ENCODE measurements at places on chromosomes 4 and X.

DNA sequence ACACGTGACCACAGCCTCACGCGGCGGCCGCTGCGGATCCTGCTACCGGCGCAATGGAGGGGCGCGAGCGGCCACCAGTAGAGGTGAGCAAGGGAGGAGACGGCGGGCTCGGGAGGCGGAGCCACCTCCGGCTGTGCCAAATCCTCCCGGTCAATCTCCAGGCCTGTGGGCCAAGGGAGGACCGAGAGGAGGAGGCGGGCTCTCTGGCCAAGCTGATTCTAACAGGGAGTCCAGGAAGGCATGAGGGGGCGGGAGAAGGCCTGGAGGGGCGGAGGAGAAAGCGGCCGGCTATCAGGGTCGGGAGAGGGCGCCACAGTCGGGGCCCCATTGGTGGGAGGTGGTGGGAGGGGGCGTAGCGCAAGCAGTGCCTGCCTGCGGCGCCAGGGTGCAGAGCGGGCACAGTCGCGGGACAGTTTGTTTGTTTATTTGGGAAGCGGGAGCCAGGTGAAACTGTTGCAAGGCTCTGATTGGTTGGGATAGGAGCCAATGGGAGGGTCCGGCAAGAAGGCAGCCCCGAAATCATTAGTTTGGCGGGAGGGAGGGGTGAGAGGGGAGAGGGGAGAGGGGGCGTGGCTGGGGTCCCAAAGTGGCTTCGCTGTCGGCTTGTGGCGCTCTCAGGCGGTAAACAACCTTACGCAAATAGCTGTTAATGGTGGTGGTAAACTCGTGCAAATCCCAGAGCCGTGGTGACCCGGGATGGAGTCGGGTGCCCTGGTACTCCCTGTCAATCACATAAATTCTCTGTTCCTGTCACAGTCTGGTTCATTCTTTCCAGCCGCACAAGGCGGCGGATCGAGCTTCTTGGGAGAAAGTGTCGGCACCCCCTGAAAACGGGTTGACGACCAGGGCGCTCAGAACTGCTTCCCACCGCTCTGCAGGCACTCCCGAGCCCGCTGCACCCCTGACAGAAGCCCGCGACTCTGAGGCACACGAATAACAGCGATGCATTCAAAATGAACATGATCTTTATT, at the start of gene IRS4:
Gene IRS4 (minus strand): TSS at position 55 of the 971 bp plus-strand sequence.
- peak; percentile 1 for DNase-seq

GRCh38 chr4:159429693-159430035, 326.8 kb downstream of the RAPGEF2 start:
- no peak for DNase-seq

GRCh38 chrX:138519296-138519695, 192.2 kb downstream of the FGF13 start:
- no peak for DNase-seq

DNA sequence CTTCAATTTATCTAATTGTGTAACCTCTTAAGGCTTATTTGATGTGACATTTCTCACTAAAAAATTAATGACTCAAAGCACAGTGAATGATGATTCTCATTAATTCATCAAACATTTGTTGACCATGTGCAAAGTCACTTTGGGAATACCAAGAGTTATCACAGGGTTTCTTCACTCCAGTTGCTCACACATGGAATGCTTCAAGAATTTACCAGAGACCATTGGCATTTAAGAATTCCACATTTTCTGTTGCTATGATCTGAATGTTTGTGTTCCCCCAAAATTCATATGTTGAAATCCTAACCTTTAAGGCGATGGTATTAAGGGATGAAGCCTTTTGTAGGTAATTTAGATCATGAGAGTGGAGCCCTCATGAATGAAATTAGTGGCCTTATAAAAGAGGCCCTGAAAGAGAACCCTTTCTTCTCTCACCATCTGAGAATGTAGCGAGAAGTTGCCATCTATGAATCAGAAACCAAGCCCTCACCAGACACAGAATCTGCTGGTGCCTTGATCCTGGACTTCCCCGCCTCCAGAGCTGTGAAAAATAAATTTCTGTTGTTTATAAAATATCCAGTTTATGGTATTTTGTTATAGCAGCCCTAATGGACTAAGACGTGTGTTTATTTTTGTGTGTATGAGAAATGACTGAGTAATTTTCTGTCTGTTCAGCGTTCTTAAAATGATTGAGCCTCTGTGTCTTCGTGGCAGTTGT, 16.4 kb upstream of the SRPX start:
- no peak for DNase-seq

DNA sequence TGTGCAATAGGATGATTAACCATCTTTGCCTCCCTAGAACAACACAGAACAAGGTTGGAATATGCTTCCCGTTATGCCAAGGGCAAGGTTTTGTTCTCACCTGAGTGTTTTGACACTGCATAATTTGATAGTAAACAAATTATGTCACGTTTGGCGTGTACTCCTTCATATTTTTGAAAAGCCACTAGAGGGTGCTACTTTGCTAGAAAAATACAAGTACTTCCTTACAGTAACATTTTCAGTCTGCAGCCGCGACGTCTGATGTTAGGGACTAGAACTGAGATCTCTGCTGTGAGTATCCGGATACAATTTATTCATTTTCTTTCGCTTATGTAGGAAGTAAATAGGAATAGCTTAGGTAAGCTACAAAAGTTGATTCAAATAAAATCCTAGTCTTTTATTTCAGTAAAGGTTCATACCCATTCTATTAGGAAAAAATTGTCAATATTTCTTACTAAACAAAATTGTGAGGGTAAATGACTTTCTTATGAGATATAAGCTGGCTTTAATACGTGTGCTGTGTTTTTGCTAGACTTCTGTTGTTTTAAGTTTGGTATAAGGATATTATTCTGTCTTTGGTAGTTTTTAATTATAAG, 181.1 kb upstream of the WDFY3 start:
- peak; percentile 36 for DNase-seq

- no peak for DNase-seq
Measured at GRCh38 chrX:100649550-100650356, 5.8 kb downstream of the SRPX2 start.

DNA sequence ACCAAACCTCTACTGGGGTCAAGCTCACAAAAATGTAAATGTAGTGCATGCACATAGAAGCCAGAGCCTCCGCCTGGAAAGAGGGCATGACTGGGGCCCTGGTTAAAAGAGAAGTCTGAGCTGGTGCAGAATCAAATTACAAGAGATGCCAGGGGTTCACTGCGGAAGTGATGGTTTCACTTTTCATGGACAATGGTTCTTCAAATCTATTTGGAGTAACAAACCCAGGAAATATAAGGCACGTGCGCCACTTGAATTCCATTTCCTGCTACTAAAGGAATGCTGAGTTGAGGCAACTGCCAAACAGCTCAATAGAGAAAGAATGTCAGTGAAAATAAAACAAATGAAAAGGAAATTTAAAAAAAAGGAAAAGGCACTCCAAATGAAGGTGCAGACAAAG, 79.8 kb downstream of the FUNDC1 start:
- DNase-seq, result no peak

DNA sequence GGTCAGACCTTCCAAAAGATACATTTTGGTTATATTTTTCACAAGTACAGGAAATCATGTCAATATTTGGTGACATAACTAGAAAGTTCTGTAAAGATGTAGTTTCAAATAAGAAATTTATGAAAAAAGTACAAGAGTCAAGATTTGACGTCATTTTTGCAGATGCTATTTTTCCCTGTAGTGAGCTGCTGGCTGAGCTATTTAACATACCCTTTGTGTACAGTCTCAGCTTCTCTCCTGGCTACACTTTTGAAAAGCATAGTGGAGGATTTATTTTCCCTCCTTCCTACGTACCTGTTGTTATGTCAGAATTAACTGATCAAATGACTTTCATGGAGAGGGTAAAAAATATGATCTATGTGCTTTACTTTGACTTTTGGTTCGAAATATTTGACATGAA, 536 bp downstream of the UGT2B7 start:
- DNase-seq, result no peak

GRCh38 chr4:4507923-4508322, 33.9 kb downstream of the STX18 start:
- no peak for DNase-seq

GRCh38 chr4:7434766-7435150, at the start of gene PSAPL1:
Gene PSAPL1 (minus strand): TSS chr4:7434930. CDS start chr4:7434879, 51 bp downstream.
- DNase-seq, result no peak

DNA sequence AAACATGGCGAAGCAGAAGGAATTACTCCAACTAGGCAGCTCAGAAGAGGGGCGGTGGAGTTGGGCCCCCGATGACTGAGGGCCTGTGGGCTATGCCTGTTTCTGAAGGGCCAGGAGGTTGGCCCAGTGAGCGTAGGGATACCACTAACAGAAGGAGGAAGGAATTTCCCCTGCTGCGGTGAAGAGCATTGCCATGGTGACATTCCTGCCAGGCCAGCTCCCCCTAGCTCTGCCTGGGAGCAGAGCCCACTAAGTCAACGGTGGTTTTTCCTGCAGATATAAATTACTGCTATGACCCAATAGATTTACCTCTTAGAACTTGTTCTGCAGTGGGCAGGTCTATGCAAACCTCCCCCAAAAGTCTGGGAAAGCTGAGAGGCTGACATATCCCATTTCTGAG, 28.9 kb upstream of the HMX1 start:
- no peak for DNase-seq

DNA sequence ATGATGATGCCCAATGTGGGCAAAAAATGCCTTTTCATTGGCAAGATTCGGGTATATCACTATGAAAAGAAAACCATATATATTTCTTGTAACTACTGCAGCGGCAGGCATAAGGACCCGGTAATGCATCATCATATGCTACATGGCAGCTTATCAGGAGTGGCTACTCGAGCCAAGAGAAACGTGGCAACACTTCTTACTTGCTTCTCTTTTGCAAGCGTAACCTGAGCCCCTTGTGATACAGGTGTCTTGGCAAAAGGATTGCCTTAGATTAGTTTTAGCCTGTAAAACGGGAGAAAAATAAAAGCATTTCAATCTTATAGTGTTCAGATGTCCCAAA, 280.3 kb downstream of the SPRY1 start:
- DNase-seq, result no peak

DNA sequence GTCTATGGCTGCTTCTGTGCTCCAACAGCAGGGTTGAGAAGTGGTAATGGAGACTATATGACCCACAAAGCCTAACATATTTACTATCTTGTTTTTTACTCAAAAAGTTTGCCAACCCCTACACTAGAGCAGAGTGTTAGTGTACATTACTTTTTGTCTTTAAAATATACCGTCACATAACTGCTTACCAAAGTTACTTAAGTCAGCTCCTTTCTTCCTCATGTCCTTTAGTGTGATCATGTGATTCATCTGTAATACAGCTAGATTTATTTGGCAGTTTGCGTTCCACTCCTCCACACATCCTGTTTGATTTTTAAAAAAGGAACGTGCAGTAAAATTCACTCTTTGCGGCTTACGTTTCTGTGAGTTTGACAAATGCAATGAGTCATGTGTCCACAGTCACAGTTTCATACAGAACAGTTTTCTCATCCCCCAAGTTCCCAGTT, 162.4 kb upstream of the GPRIN3 start:
- DNase-seq, result peak; percentile 32

- DNase-seq, result no peak
Measured at GRCh38 chr4:180101348-180102083, 2141.7 kb upstream of the TENM3 start.

GRCh38 chr4:42425146-42426065, 28.1 kb downstream of the SHISA3 start:
- DNase-seq, result no peak

GRCh38 chrX:22660756-22661155, 339.0 kb upstream of the DDX53 start:
- no peak for DNase-seq

- no peak for DNase-seq
Measured at GRCh38 chr4:10006231-10006600, 15.1 kb downstream of the SLC2A9 start.

DNA sequence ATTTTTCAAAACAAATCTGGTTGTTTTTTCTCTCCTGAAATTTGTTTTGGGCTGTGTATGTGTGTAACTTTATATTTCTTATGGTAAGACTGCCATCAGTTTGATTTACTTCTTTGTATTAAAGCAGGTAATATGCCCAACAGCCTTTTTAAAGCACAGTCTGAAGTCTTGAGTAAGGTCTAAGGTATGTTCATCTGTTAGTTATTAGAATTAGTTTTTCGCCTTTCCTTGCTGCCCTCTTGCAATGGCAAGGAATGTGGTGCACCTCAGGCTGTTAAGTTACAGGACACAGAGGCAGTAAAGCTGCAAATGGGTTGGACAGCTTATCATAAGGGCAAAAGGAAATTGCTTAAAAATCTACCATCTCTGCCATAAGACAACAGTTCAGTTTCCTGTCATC, 71.8 kb downstream of the METTL14 start:
- DNase-seq, result no peak

- DNase-seq, result no peak
Measured at GRCh38 chr4:186013419-186014186, 55.4 kb upstream of the TLR3 start.

GRCh38 chr4:149841686-149842085, 26.0 kb upstream of the IQCM start:
- DNase-seq, result no peak

DNA sequence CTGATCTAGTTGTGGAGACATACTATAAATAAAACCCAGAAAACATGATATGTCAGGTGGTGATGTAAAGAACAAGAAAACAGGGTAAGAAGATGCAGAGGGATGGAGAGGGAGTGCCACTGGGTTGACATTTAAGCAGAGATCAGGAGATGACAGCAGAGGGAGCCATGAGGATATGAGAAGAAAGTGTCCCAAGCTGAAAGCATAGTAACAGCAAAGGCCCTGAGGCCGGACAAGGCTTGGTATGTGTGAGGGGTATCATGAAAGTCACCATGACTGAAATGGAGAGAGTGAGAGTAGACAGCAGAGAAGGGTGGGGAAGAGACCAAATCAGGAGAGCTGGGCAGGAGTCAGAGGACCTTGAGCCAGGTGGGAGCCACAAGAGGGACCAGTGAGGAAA, 3.4 kb downstream of the GPKOW start:
- DNase-seq, result no peak

DNA sequence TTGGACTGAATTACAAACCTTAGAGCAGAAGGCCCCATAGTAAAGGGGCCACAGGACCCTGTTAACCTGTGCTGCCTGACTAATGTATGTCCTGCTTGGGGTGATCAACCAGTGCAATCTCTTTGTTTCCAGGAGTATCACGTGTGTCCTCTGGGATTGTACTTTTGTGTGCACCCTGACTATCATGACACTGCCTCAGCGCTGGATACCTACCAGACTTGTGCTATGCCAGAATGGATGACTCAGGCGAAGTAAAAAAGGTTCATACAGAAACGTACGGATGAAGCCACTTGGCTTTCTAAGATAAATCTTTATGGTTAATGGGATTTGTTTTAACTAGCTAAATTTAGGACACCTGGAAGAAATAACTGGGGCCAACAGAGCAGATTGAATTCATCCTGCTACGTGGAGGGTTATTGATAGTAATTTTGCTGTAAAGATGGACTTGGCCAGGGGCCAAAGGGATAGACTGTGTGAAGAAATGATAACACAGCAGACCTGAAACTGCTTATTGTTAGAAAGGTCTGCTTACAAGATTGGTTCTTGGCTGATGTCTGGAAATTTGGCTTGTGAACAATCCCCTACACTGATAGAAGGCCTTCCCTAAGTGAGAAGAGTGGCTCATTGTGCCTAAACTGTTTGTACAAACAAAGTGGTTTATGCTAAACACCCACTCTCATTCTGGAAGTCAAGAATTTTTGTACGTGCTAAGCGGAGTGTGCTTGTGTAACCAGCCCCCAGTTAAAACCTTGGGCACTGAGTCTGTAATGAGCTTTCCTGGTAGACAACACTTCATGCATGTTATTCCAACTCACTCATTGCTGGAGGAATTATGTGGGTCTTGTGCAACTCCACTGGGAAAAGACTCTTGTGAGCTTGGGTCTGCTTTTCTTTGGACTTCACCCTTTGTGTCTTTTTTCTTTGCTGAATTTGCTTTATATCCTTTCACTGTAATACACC, 750.5 kb upstream of the HTR2C start:
- DNase-seq, result no peak

GRCh38 chrX:133884430-133885394, 100.7 kb downstream of the GPC3 start:
- no peak for DNase-seq
